Stimulated activated naive CD4-positive, alpha-beta T cell treated with Interleukin-2 at 50 U/mL for 16 hours (primary cell): ENCODE measurements at places on chromosomes 2 and 18.

DNA sequence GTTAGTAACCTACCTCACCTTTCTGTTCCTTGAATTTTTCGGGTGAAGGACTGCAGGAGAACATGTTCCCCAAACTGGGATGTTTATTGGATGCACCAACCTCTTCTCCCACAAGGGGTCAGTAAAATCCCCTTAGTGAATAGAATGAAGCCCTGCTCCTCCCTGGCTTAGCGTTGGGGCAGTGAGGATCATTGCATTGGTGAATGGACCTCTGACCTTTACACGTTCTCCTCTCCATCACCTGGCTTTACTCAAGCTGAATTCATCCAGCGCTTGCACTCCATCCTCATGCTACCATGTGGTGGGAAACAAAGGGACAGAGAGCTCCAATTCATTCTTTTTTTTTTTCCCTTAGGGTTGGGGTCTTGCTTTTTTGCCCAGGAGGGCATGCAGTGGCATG, 157.2 kb downstream of the MIB1 start:
- no peak for DNase-seq

DNA sequence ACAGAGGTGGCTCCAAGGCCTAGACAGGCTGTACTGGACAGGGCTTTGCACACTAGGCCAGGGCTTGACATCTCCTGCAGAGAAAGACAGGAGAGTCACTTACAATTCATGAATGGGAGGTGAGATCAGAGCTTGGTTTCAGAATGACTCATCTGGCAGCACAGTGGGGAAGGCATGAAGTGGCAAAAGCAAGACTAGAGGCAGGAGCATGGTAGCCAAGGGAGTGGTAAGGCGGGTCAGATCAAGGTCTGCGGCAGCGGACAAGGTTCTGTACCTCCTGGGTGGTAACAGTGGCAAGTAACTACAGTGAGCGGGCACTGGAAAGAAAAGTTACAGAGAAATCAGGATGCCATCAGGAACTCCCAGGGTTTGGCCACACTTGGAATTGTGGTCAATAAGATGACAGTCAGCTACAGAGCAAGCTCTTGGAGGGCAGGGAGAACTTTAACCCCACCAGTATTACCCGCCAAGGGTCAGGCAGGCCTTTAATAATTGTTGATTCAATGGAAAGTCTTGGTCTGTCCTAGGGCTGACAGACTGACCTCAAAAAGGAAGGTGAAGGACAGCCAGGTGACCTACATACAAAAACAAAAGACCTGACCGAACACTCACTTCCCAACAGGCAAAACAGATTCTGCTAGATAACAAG, 5.7 kb downstream of the MCFD2 start:
- DNase-seq = peak; percentile 18

DNA sequence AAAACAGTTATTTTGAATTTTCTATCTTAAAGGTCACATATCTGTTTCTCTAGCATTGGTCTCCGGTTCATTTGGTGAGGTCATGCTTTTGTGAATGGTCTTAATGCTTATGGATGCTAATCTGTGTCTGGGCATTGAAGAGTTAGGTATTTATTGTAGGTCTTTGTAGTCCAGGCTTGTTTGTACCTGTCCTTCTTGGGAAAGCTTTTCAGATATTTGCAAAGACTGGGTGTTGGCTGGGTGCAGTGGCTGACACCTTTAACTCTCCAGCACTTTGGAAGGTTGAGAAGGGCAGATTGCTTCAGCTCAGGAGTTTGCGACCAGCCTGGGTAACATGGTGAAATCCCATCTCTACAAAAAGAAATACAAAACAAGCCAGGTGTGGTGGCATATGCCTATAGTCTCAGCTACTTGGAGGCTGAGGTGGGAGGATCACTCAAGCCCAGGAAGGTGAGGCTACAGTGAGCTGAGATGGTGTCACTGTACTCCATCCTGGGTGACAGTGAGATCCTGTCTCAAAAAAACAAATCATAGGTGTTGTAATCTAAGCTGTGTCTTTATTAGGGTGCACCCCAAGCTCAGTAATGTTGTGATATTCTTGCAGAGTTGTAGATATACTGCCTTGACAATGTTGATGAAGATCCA, 82.3 kb downstream of the FAM117B start:
- DNase-seq = no peak

GRCh38 chr2:26711457-26712161, 19.1 kb downstream of the KCNK3 start:
- no peak for DNase-seq

DNA sequence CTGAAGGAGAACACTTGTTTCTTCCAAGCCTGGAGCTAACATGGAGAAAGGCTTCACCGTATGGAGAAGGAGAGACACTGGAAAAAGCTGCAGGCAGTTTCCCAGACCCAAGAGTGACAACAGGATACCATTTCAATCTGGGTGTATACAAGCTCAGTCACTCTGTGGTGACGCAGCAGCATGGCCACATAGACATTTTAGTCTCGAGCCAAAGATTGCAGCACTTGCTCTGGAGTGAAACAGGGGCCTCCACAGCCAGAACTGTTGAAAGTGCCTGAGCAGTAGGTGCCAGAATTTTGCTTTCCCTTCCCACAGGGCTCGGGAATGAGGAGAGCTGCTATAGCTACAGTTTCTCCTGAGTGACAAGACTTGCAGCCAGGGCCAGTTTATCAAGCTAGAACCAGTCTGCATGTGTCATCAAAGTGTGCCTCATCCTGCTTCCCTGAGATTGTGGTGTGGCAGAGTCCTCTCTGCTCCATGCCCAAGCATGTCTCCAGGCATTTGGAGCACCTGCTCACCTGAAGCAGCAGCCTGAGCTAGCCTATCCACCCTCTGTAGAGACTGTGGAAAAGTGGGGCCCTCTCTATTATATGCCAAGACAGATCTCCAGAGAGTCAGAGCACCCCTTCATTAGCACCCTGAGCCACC, 234.6 kb upstream of the CDH19 start:
- no peak for DNase-seq

DNA sequence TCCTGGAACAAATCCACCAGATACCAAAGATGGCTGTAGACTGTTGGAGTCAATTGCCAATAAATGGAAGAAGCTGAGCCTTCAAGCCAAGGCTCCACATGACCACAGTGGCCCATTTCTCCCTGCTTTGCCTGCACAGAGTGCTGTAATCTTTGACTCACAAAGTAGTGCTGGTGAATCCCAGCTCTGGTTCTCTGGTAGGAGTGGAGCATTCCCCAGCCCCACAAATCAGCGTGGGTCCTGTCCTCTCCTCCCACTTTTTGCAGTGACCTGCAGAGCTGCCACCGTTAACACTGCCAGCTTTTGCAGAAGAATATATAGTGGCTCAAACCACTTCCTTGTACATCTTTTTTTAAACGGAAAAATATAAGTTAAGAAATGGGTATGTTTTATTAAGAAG, 93.9 kb downstream of the MGAT5 start:
- DNase-seq = no peak

GRCh38 chr2:157897106-157897971, 21.2 kb upstream of the ACVR1 start:
- DNase-seq = peak; percentile 54

- no peak for DNase-seq
Measured at GRCh38 chr2:187615364-187615763, 61.1 kb upstream of the TFPI start.

GRCh38 chr2:74006459-74006858, 21.7 kb downstream of the TET3 start:
- DNase-seq = no peak

DNA sequence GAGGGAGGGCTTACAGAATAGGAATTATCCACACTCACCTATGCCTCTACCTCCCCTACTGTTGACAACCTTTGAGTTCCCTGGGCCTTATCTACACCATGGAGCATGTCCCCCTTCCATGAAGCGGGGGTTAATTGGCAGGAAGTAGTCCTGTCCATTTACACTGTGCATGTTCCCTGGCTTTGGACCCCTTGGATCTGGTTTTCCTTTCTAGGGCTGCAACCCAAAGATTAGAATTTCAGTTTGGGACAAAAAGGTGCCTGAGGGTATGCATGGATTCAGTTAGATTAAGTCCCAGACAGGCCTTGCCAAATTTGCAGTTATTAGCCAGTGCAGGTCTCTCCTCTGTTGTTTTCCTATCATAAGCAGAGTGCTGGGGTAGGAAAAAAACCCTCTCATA, 180.3 kb downstream of the CMPK2 start:
- no peak for DNase-seq

GRCh38 chr2:138507267-138507666, 5.7 kb downstream of the SPOPL start:
- no peak for DNase-seq

- no peak for DNase-seq
Measured at GRCh38 chr18:13392899-13393298, 174.3 kb downstream of the LDLRAD4 start.

GRCh38 chr18:51236225-51236624, 38.7 kb upstream of the MEX3C start:
- no peak for DNase-seq

DNA sequence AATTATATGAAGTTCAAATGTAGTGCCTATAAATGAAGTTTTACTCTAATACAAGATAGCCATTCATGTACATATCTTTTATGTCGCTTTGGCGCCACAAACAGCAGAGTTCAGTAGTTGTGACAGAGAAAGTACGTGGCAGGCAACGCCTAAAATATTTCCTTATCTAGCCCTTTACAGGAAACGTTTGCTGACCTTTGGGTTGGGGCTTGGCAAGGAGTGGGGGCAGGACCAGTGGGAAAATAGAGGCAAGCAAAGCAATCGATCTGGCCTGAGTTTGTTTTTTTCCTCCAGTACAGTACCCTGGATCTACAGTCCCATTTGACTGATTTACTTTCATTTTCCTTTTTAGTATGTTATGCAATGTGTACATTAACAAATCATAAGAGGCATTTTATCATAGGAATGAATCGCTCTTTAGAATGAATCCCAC, 13.1 kb downstream of the CCDC68 start:
- DNase-seq = no peak

- no peak for DNase-seq
Measured at GRCh38 chr18:57901825-57902589, 98.9 kb upstream of the ATP8B1 start.

DNA sequence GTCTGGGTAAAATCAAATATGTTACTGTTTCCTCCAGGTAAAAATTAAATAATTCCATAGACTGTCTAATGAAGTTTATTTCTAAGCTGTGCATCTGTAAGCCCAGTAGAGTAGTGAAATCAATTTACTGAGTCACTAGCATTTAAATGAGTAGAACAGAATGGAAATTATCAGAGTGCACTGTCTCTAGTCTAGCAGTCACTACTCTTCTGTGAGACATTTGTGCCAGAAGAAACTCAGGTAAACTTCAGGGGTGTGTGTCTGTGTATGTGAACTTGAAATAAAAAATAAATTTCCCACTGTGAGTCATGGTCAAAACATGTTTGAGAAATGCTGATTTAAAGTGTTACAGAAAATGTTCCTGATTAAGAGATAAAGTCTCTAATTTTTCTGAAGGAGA, 146.4 kb downstream of the RIF1 start:
- no peak for DNase-seq
